Adrenal gland (tissue), 19 donors: ENCODE measurements at places on chromosomes 3 and 15. TPM values are rescaled to one million over a fixed set of nuclear protein-coding genes. Genes with fewer than 3 reads are reported as not detected.

Gene FRG2C
- total RNA-seq = not detected

Gene RAB6B
- total RNA-seq = 4.3 TPM

Gene IL20RB
- 0.12 TPM for total RNA-seq

Gene GREM1
- 0.69 TPM for total RNA-seq

Gene ITIH3
- 1.9 TPM for total RNA-seq

DNA sequence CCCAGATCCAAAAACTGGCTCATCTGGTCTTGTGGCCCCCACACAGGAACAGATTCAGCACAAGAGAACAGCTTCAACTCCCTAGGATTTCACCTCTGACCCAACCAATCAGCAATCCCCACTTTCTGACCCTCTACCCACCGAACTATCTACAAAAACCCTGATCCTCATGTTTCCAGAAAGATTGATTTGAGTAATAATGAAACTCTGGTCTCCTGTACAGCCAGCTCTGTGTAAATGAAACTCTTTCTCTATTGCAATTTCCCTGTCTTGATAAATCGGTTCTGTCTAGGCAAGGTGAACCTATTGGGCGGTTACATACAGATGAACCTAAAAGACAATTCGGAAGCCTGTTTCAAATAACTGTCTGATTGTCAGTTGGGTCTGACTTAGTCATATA, 847.6 kb upstream of the ALCAM start:
- H3K4me1 ChIP-seq = no peaks in the 10 kb centered on the region
- DNase-seq = no peak
- no peaks in the 10 kb centered on the region for H3K36me3 ChIP-seq
- no peaks in the 10 kb centered on the region for H3K27me3 ChIP-seq
- no peak overlapping the region for H3K27ac ChIP-seq

- H3K4me3 ChIP-seq = no peak overlapping the region
- no peaks in the 10 kb centered on the region for H3K36me3 ChIP-seq
- DNase-seq = no peak
- no peaks in the 10 kb centered on the region for H3K4me1 ChIP-seq
These were observed 12.3 kb upstream of the CRBN start for GRCh38 chr3:3191675-3192285.

DNA sequence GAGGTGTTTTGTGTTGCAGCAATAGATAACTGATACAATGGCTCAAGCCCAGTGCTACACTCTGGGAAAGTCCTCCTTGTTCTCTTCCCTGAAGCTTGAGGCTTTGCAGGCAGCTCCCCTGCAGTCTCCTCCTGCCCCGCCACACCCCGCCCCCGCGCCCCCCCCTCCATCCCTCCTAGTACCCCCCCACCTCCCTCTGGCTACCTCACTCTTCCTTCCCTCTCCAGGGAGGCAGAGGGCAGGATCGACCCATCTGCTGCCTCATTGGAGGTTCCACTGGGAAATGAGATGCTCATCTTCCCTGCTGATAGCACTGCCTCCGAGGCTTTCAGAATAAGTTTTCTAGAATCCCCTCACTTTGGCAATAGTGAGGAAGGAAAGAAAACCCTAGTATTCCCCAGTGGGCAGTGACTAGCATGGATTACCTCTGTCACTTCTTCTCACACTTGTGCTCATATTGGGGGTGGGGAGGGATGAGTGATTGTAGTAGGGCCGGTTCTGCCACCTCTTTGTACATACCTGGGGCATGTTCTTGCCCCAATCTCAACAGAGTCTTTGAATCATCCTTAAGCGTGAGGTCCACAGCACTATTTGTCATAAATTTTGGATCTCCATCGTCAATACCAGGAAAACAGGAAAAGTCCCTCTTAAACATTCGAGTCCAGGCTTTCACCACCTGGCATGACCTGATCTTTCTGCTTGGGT, 16.3 kb upstream of the RAB7A start:
- DNase-seq = no peak
- no peaks in the 10 kb centered on the region for H3K27me3 ChIP-seq
- H3K36me3 ChIP-seq = no peaks in the 10 kb centered on the region

GRCh38 chr3:189419683-189420082, 211.5 kb upstream of the TP63 start:
- H3K27me3 ChIP-seq = no peaks in the 10 kb centered on the region
- H3K36me3 ChIP-seq = no peaks in the 10 kb centered on the region
- no peak overlapping the region for H3K27ac ChIP-seq

GRCh38 chr3:13479332-13479581, 849 bp upstream of the HDAC11 start:
- H3K27me3 ChIP-seq = no peaks in the 10 kb centered on the region
- peak overlapping the region; percentile 90 for H3K4me3 ChIP-seq
- DNase-seq = no peak
- H3K27ac ChIP-seq = peak overlapping the region; percentile 91

DNA sequence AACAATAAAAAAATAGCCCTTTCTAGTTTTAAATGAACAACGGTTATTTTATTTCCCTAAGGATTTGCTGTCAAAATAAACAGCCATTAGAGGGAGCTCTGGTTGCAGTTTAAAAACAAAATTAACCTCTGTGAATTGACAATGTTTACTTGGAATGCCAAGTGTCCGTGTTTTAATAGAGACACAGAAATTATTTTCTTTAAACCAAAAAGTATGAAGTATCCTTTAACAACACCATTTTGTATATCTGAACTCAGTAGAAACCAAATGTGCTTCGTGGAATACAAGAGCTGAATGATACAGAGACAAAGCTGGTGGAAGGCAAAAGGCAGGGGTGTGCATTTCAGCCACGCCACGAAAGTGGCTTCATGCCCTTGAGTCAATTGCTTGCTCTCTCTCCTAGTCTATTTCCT, 74.4 kb downstream of the MOBP start:
- H3K27ac ChIP-seq = no peak overlapping the region
- H3K36me3 ChIP-seq = no peaks in the 10 kb centered on the region
- H3K27me3 ChIP-seq = no peaks in the 10 kb centered on the region

DNA sequence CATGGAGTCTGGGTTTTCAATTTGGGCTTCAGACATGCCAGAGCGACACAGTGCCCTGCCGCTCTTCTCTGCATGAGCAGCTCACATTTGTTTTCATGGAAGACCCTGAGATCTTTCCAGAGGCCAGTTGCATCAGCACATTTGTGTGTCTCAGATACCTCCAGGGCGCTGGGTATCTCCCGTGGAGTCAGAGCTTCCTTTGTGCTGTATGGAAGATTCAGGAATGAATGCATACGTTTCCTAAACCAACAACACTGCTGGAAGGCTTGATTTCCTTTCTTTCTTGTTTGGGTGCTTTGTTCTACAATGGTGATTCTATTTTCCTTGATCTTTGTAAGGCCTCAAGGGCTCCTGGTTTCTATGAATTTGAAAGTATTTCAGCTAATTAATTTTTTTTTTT, 106.5 kb downstream of the CACNA2D3 start:
- no peaks in the 10 kb centered on the region for H3K4me1 ChIP-seq
- no peak for DNase-seq
- H3K4me3 ChIP-seq = no peak overlapping the region

DNA sequence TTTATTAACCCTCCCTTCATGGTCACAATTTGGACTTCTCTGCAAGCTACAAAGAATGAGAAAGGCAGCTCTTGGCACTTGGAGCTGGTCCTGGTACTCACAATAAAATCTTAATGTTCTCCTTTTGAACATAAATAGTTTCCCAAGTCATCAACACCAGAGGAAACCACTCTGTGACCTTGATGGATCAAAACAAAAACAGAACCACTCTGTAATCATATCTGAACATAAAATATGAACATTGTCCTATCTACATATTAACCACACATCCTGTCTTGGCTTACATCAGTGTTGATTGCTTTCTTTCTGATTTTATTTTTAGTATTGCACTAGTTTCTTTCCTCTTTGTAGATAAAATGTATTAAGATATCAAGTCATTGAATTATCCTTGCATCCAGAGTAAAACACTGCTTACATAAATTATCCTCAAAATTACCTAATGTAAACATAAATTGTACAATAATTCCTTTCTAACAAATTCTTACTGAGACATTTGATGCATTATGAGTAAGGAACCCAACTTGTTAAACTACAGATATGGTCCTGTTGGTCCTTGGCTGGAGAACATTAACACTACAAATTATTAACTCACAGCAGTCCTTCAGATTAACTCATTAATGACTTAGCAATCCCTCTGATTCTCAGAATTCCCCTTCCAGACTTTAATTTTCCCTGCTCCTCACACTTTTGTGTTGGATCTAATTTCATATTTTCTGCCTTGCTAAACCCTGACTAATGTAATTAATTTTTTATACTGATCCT, 860.5 kb downstream of the DIPK2A start:
- H3K4me3 ChIP-seq = no peak overlapping the region
- no peaks in the 10 kb centered on the region for H3K36me3 ChIP-seq
- no peaks in the 10 kb centered on the region for H3K4me1 ChIP-seq
- DNase-seq = no peak

DNA sequence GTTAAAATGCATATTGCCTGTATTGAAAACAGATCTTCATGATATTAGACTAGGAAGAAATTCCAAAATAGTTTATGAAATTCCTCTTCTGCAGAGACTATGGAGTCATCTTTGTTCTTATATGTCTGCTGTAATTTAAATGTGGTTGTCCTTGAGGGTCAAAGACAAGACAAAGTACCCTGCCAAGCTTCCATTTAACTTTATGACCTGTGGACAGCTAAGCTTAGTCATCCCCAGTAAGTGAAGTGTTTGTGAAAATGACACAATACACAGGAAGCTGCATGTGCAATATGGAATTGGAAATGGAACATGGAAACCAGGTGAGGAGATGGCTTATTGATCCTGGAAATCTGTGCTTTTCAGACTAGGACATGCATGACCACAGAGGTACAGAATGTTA, 68.5 kb upstream of the GBE1 start:
- no peak overlapping the region for H3K27ac ChIP-seq
- no peaks in the 10 kb centered on the region for H3K36me3 ChIP-seq
- no peaks in the 10 kb centered on the region for H3K27me3 ChIP-seq
- no peak for DNase-seq

DNA sequence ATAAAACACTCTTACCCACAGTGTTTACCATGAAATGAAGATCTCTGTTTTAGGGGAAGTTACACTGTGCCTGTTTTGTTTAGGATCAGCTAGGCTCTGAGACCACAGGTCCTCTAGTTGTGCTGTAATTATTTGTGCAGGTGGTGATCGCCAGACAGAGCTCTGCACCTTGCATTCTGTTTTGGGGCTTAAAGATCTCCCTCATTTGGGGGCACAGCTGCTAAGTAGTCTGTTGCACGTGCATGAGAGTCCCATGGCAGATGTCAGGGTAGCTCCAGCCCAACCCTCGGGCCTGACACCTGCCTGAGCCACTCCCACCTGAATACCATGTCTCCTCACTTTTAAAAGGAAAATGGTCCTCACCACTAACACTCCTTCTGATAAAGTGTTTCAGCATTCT, 12.4 kb downstream of the C3orf20 start:
- H3K4me1 ChIP-seq = no peaks in the 10 kb centered on the region
- H3K36me3 ChIP-seq = no peaks in the 10 kb centered on the region
- no peak overlapping the region for H3K27ac ChIP-seq
